ENCODE measurements at places on chromosomes 7 and 10.

- DNase-seq, result no peak
Observed at GRCh38 chr7:26699766-26700165, 164.6 kb downstream of the SKAP2 start.

DNA sequence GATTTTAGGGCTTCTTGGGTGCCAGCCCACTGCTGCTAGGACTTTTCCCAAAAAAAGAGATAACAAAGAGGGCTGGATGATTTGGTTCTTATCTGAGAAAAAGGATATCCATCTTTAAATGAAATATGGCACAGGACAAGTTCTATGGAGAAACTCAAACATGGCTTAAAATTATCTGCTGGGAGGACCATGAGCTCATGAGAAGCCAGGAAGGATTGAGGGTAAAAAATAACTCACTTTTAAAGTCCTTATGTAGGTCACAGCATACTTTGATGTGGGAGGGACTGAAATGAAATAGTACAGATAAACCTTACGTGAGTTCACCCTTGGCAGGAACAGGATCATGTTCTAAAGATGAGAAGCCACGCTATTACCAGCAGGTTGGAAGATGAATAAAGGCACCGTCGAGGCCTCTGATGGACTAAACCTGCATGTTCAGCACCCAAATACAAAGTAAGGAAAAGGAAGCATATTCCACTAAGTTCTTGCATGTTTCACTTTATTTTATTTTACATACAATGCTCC, 369.2 kb upstream of the KLF6 start:
- DNase-seq, result no peak

- DNase-seq, result no peak
Observed at GRCh38 chr7:92648067-92648466, 57.9 kb upstream of the FAM133B start.

DNA sequence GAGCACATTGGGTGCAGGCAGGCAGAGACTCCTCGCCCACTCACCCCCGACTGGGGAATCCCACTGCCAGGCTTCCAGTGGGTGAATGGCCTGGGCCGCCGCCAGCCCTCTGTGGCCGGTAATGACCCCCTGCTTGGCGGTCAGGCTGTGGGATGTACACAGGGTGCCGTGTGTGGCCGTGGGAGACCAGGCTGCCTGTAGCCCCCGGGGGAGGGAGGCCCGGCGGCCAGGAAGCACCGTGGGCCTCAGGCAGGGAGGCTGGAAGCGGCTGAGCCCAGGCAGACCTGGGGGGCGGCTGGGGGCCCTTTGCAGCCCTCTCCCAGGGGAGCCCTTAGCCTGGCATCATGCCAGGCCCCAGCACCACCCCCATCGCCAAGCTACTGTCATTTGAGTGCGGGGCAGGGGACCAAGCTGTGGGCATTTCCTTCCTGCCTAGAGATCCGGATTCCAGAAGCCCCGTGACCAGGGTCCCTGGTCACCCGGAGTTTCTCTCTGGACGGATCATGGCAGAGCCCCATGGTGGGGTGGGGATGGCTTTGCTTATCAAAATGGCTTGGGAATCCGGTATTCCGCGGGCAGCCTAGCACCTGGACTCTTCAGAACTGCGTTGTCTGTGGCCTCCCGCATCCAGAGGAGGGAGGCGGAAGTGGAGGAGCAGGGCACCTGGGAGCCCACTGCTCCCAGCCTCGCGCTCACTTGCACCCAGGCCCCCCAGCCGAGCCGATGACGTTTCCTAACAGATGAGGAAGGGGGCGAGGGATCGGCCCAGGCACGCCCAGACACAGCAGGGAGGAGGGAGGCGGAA, 1.1 kb downstream of the TTYH3 start:
- DNase-seq, result peak; percentile 68

DNA sequence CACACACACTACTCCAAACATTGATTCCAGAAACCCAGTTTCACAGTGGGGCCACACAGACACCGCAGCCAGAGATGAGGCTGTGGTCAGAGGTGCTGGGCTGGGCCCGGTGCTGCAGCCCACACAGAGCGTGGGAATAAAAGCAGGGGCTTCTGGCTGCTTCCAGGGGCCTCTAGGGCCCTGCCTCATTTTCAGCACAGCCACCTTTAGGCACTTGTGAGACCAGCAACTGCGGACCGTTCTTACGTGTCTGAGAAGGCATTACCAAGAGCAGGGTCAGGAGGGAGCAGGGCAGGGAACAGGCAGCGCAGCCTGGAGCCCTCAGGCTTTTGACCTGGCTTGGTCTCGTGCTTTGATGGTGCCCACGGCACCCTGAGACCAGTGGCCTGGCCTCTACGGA, 270.4 kb downstream of the DNAJB6 start:
- no peak for DNase-seq

DNA sequence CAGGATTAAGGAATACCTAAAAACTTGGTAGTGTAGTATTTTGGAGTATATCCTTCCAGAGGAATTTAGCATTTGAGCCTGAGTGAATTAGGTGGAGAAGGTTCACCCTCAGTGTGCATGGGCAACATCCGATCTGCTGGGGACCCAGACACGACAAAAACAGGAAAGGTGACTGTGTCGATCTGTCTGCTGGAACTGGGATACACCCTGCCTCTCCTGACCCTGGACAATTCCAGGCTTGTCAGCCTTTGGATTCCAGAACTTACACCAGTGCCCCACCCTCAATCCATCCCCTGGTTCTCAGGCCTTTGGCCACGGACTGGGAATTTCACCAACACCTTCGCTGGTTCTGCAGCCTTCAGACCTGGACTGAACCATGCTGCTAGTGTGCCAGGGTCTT, 41.9 kb downstream of the PTPRE start:
- no peak for DNase-seq

DNA sequence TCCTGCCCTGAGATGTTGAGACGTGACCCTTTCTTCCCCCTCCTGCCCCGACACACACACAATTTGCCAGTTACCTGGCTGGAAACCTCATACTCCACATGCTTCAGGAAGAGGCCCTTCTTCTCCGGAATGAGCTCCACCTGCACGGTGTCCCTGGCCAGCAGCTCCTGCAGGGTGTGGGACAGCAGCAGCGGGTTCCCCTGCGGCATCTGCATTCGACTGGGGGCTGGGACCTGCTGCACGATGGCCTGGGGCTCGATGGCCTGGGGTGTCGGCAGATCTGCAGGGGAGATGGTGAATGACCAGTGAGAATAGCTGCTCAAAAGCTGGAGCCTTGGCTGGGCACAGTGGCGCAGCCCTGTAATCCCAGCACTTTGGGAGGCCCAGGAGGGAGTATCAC, 36.0 kb downstream of the NUDT1 start:
- no peak for DNase-seq

DNA sequence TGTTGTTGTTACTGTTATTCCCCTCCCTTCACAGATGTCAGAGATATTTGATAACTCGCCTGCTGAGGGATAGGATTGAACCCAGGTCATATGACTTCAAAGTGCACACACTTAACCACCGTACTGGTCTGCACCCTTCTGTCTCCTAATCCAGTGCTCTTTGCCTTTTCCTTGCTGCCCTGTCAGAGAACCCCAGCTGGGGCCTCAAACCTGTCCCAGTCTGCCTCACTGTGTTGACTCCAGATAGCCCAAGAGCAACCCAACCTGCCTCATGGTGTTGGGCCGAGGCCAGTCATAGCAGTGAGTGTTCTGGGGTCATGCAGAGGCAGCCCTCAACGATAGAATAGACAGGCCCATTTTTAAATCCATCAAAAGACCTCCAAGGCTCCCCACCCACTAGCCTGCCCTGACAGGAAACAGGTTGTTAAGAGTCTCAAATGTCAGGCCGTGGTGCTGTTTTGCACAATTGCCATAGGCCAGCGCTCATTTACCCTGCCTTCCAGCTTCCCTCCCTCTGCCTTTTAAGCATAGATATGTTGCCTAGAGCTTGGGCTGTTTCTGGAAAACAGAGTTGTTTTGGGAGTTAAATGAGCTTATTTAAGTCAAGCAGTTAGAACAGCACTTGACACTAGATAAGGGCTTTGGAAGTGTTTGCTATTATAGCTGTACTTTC, 37.0 kb upstream of the PDCD4 start:
- DNase-seq, result no peak

DNA sequence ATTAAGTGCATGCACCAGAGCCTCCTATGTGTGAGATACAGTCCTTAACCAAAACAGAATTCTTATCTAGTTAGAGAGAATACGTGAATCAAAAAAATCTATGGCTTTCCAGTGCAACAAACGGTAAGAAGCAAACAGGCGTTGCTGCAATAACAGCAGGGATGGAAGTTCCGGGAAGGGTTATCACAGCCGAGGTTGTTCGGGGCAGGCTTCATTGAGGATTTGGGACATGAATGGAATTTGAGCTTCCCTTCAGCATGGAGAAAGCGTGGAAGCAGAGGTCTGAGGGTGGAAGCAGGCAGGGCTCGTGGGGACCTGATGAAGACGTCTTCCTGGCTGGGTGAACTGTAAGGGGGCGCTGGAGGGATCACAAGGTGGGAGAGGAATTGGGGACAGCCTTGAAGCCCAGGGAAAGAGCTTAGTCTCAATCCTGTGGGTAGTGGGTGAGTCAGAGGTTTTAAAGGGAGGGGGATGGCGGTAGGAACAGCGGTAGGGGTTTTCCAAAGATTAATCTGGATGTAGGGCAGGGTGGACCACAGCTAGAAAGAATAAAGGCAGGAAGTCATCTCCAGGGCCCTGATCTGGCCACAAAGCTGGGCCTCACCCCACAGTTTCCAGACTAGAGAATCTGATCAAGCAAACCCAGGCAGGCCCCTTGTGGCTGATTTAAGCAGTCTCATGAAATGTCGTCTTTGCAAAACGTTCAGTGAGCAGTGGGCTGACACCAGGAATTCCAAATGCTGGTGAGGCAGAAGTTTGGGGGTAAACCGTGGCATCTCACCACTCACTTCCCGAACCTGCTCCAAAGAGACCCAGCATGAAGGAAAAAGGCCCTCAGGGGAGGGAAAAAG, 65.1 kb downstream of the CALML3 start:
- DNase-seq, result no peak

Measured in SHP77 treated with DMSO at 0.1 percent for 48 hours (cell line).